Gastrocnemius medialis (tissue), 4 donors: ENCODE measurements at places on chromosomes 12 and 14.

DNA sequence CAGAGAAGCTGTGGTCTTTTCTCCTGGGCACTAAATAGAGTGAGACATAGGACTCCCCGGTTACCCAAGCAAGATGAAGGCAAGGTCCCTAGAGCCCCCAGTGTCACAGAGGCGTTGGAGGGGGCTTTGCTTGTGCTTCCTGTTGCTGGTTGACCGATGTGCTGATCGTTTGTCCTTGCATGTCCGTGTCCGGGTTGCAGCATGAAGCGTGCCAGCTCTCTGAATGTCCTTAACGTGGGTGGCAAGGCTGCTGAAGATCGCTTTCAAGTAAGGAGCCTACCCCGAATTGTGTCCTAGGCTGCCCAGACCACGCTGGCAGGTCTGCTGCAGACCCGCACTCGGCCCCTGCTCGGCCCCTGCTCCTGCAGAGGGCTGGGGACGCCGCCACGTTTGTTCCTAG lies 23.1 kb downstream of the XRCC3 start:
- no peak for DNase-seq

DNA sequence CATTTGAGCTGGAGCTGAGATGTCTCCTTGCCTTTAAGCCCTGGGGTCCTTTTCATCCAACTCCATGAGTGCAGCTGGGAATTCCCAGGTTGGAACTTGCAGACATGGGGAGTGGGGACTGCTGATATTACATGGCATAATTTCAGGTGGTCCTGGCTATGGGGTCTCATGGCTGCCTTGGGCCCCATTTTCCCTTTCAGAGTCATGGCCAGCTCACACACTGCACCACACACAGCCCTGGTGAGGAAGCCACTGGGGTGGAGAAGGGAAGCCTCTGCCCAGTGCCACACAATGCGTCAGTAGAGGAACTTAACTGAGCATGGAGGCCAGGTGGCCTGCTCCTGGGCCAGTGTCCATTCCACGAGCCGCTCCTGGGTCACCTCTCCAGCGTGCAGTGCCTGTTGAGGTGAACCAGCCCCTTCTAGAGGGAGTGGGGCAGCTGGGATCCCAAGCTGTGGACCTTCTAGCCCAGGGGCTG lies 17.3 kb upstream of the KRT86 start:
- DNase-seq, result no peak

GRCh38 chr12:20722142-20722541 lies 27.0 kb downstream of the SLCO1C1 start:
- DNase-seq, result no peak

DNA sequence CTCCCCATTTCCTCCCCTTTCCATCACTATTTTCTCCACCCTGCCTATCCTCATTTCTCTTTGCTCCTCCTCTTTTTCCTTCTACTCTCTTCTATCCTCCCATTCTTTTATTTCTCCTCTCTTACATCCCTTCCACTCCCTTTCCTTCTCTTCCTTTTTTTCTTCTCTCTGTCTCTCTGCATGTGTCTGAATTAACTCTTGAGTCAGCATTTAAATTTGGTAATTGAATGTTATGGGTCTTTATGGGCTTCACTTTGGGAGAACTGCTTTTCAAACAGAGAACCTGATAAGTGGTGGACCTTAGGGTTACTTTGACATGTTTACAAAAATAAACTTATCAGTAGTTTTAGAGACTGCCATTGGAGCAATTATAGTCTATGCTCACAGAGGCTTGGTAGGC lies 992.7 kb downstream of the NRXN3 start:
- no peak for DNase-seq

DNA sequence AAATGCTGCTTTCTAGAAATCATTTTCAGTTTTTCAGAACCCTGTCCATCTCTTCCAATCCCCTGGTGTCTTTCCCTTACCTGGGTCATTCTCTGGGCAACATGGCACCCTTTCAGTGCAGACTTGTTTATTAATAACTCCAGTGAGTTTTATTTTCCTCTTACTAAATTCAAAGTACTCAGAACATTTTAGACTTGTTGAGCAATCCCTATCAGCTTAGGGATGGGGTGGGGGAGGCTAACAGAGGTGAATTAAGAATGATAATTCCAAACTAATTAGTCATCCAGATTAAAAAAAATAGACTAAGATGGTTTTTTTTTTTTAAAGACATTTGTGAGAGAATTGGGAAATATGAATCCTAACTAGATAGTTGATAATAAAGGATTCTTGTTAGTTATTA lies 10.7 kb downstream of the GPRC5A start:
- no peak for DNase-seq

- DNase-seq, result no peak
Measured at GRCh38 chr14:52033101-52033642, 35.7 kb downstream of the NID2 start.

DNA sequence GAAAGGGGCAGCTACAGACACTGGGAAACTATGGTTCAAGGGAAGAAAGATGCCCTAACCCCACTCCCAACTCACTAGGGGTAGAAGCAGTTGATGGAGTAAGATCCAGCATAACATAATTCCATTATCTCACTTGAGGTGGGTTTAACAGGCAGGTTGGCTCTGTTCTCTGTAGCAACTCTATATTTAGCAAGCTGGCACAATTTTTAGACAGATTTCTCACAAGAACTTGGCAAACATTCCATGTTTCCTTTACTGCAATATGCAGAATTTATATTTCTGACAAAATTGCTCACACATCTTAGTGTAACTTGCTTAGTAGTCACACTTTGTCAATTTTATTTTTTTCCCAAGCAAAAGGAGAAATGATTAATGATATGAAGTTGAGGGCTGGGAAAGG lies 475.4 kb downstream of the RMST start:
- no peak for DNase-seq

- no peak for DNase-seq
Measured at GRCh38 chr14:32352631-32353030, 23.5 kb downstream of the AKAP6 start.

DNA sequence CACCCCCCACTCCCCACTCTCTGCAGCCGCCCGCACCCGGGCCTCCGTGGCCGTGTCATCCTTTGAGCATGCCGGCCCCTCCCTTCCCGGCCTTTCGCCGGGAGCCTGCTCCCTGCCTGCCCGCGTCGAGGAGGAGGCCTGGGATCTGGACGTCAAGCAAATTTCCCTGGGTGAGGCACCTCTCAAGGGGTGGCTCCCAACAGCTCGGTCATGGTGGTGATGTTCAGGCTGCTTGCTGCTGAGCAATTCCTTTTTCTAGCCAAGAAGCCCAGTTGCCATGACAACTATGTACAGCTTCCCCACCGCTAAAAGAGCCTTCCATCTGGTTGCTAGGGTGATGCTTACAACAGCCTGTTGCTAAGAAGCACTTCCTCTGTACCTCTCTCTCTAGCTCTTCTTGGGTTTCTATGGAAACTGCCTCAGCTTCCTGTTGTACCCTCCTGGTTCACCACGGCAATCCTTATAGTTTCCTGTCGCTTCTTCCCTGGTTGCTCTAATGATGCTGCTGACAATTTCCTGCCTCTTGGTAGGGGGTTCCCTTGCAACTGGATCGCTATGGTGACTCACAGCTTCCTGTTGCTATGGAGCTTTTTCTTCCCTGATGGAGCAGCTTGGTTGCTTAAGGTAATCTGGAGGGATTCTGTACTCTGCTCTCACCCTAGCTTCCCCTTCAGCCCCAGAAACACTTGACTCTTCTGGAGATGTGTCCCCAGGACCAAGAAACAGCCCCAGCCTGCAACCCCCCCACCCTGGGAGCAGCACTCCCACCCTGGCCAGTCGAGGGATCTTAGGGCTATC lies 11.0 kb downstream of the ZNF219 start:
- DNase-seq, result no peak

- DNase-seq, result no peak
Measured at GRCh38 chr14:22978981-22979671, 3.2 kb downstream of the AJUBA start.

DNA sequence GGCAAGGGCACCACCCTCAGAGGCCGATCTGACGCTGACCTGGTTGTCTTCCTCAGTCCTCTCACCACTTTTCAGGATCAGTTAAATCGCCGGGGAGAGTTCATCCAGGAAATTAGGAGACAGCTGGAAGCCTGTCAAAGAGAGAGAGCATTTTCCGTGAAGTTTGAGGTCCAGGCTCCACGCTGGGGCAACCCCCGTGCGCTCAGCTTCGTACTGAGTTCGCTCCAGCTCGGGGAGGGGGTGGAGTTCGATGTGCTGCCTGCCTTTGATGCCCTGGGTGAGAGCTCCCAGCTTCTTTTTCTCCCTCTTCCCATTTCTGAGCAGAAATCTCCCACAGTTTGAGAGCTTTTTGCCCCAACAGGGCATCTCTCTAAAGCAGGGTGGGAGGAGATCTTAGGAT lies 1.8 kb downstream of the OAS1 start:
- DNase-seq, result no peak

- no peak for DNase-seq
Measured at GRCh38 chr14:91977884-91978283, 30.4 kb upstream of the FBLN5 start.

DNA sequence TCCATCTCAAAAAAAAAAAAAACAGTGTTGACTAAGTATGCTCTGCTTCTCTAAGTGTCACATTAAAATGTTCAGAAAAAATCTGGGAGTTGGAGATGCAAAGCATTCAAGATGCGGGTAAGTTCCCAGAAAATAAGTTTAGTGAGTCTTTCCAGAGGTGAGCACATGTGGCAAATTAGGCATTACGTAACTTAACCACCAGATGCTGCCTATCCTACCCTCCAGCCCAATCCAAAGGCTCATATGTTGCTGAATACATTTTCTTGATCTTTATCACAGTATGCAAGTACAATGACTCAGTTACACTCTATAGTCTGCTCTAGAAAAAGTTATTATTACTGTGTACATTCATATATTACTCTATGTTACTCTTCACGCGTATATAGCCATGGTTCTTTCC lies 3.6 kb downstream of the SLC2A14 start:
- no peak for DNase-seq

DNA sequence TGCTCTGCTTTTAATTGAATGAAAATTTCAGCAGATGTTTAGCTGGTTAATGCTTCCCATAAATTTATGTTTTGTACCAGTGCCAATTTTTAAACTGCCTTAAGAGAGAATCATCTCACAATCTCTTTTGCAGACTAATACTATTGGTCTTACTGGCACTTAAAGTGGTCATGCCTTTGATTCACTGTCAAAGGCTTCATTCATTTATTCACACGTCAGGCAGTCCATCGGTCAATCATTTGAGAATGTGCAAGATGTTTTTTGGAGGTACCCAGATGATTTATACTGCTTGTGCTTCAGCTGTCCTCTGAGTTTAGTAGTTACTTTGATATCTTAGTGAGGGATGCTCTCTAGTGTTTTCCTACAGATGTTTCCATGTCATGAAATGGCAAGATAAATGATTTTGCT lies 83.4 kb downstream of the NAV3 start:
- no peak for DNase-seq

DNA sequence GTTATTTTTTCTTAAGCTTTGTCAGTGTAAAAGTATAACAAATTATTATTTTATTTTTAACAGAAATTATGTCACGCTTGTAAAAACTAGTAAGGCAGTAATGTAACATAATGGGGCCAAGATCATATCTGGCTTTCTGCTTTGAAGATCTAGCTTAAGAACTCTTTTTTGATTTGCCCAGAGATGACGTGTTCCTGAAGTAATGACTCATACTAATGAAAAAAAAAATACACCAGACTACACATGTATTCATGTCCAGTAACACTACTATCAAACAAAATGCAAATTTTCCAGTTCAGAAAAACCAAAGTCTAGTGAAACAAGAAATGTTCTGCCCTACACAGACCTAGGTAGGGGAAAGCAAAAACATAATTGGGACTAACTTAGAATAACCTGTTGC lies 432.2 kb upstream of the ATXN7L3B start:
- DNase-seq, result no peak

GRCh38 chr14:77421201-77421600 lies 2.1 kb downstream of the NOXRED1 start:
- DNase-seq, result no peak

GRCh38 chr12:98344046-98344930 lies 171.1 kb upstream of the TMPO start:
- DNase-seq, result no peak

DNA sequence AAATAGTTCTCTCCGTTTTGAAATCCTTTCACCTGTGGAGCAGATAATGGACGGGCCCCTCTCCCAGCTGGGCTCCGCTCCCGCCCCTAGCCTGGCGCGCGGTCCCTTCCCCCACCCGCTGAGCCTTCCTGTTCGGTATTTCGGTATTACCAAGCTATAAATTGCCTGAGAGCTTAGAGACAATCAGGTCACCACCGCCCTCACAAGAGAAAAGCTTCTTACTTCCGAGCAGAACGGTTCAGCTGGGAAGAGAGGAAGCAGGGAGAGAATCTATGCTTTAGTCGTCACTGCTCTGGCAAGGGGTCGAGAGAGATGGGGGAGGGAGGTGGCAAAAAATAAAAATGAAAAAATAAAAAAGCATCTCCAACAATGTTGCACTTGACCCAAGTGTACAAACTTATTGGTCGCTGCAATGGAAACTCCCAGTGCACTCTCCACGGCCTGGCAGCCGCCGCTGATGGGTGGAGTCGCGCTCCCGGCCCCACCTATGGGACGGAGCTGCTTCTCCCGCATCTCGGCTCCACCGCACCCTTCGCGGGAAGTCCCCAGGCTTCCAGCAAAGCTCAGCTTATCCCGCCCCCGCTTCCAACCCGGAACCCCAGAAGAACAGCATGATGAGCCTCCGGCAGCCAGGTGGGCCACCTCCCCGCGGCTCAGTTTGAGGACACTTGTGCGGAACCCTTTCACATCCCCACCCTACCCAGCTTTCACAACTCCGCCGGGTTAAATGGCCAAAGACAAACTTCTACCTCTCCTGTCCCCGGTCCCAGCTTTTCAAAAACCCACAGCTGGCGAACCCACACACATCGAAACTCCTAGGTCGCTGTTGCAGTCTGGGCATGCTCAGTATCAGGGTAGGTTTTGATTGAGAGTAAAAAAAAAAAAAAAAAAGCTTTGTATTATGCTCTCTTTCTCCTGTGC lies 832 bp upstream of the SYT1 start:
- no peak for DNase-seq
